ENCODE measurements at places on chromosomes 6 and 20.

- DNase-seq = peak; percentile 100
Measured at GRCh38 chr20:50724851-50725723, 6.3 kb upstream of the PARD6B start.

DNA sequence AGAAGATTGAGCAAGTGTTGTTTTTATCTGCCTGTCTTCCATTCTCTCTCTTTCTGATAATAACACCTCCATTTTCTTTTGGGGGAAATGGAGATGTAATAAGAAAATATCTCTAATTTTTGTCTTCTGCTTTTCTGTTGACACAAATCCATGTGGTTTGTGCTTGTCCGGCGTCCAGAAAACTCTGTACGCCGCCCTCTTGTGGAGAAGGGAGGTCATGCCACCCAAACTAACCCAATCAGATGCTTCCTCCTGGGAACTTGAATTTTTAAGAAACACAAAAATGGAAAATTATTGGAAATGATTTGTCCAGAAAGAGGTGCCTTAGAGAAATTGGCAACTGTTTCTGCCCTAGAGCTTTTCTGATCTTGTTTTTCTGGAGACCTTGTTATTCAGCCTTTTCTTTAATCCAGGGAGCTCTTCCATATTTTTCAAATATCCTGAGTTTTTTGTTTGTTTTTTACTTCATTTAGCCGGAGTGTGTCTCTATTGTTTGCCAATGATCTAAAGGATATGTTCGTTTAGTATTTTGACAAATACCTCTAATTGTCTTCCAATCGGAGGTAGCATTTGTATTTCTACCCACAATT is 17.8 kb upstream of the FNDC1 start:
- peak; percentile 58 for DNase-seq

GRCh38 chr6:134117409-134117808 is 65.0 kb upstream of the SLC2A12 start:
- DNase-seq = peak; percentile 13

GRCh38 chr20:43941476-43942200 is 27.0 kb downstream of the TOX2 start:
- peak; percentile 56 for DNase-seq

DNA sequence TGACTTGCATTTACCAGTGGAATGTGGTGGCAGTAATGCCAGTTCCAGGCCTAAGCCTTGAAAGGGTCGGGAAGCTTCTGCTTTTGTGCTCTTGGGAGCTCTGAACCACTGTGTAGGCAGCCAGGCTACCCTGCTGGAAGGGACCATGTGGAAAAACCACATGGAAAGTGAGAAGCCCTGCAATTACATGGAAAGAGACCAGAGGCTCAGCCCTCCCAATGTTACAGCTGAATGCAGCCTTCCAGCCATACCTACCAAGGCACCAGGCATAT is 14.9 kb upstream of the KCNB1 start:
- no peak for DNase-seq

GRCh38 chr20:62368976-62369814 is 2.1 kb upstream of the LAMA5 start:
- DNase-seq = peak; percentile 88

- no peak for DNase-seq
Measured at GRCh38 chr6:170128811-170129681, 161.8 kb downstream of the DLL1 start.

DNA sequence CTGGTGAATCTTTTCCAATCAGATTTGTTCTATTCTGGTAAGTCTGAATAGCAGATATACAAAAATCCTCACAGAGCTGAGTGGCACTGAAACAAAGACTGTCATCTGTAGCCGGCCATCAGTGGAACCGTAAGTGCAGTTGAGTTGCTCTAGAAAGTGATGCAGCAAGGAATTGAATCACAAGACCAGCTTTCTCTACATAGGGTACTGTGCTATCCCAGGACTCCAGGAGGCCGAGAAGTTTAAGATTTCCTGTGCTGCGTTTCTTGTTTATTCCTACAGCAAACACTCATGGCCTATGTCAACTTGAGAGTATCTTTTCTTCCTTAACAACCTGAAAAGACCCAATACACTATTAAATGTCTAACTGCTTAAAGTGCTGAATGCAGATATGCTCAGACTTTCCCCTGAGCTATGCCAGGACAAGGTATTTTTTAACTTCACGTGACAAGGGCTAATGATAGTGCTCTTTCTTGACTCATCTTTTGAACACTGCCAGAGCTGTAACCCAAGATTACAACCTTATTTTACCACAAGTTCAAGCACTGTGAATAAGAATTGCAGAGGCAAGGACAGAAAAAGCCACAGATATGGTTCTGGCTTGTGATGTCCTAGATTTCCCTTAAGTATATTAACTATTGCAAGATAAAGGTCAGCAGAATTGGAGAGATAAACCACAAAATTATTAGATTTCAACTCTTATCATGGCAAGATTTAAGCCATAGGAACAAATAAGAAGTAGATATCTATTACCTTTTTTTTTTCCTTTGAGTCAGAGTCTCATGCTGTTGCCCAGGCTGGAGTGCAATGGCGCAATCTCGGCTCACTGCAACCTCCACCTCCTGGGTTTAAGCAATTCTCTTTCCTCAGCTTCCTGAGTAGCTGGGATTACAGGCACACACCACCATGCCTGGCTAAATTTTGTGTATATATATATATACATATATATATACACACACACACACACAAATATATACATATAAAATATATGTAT is 71.6 kb downstream of the GJA1 start:
- no peak for DNase-seq

GRCh38 chr6:112259337-112259675 is 4.9 kb upstream of the LAMA4 start:
- no peak for DNase-seq

DNA sequence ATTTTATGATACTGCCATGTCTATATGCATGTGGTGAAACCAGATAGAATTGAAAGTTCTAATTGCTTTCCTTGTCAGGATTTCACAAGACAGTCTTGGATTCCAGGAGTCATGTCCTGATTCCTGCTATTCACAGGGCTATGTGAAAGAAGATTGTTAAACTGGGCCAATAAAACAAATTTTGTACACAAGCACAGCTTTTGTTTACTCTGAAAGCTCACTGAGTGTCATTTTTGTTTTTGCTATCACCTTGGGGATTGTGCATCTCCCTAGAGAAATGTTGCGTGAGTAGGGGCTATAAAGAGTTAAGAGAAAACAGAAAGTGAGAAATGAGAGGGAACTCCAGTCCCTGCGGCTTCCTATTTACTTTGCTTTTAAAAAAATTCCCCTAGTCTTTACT is 627.5 kb downstream of the PKHD1 start:
- no peak for DNase-seq
